AG10803 (cell line): ENCODE measurements at places on chromosomes 6 and 20.
A peak's percentile ranks its signal among the peaks of the same experiment; 100 is the strongest.

- peak; percentile 62 for DNase-seq
Measured at GRCh38 chr20:50017576-50018248, 34.9 kb downstream of the SNAI1 start.

- DNase-seq: peak; percentile 19
Measured at GRCh38 chr6:138455746-138456400, 43.4 kb downstream of the NHSL1 start.

- no peak for DNase-seq
Measured at GRCh38 chr20:46129955-46130481, 11.9 kb downstream of the CD40 start.

DNA sequence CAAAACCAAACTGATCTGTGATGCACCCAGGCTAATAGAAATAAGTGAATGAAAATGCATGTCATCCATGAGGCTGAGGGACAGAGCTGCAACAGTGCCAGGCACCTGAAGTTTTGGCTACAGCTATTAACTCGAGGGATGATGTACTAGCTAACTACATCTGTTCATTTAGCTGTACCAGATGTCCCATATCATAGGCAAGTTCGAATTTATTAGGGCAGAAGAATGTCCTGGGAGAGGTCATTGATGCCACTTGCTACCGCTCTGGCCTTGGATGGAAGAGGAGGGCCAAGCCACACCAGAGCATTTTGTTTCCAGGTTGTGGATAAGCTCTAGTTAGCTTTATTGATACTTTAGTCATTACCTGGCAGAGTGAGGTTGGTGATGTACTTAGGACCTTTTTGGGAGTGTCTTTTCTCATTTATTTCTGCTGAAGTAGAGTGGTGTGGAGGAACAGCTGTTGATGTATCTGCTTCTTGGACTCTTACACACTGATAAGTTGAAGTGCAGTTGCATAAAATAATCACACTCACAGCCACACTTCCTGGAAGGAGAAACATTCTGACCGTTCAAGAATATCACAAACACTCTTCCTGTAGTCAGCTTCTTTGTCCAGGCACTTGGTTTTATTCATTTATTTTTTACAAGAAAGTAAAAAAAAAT is 8.2 kb downstream of the ZFAND3 start:
- no peak for DNase-seq

DNA sequence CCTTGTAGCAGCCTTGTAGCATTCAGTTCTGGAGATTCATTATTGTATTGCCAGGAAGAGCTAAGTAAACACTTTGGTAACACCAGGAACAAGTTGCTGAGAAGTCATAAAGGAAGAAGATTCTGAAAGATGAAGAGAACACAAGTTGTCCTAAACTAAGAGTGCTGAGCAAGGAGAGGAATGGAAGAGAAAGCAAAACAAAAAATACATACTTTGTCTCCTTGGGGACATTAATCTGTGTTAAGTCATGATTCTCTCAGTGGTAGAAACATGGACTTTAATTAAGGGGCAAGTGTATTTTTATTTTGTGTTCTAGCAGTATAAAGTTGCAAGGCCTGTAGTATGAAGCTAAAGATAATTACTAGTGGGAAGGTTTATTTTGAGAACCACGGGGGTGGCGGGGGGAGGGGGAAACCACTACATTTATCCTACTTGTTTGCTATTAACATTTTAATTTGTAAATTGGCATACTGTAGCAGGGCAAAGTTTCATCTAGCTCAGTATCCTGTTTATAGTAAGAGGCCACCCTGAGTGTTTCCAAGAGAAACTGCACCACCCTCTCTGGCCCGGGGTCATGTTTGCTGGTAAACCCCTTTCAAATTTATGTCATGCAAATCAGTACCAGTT is 463.0 kb downstream of the CDKAL1 start:
- no peak for DNase-seq

DNA sequence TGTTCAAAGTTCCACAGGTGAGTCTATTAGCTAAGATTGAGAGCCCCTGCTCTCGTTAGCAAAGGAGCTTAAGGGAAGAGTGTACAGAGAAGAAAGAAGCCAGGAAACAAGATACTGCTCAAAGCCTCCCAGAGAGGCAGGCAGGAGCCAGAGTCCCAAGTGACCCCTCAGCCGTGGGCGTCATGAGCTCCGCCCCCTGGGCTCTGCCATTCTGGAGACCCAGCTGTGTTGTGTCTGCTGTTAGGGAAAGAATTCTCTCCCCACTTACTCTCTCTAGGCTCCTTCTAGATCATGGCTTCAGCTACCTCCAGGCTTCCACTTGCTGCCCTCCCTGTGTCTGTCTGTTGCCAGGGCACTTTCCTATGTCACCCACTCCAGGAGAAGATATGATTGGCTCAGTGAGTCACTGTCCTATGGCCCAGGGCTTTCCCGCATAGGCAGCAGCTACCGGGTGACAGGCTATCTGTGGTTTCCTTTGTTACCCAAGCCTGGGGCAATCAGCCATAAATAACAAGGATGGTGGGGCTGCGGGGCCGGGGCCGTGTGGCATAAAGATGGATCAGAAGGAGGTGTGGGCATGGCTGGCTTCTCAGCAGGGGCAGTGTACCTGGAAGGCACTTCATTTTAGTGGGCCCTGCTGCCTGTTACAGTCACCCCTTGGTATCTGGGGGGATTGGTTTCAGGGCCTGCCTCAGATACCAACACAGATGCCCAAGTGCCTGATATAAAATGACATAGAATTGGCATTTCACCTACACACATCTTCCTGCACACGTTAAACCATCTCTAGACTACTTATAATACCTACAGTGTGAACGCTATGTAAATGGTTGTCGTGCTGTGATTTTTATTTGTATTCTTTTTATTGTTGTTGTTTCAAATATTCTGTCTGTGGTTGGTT is 118.9 kb downstream of the ARMC2 start:
- DNase-seq: peak; percentile 28

GRCh38 chr6:27806981-27807440 is 105.2 kb downstream of the OR2B2 start:
- peak; percentile 60 for DNase-seq

DNA sequence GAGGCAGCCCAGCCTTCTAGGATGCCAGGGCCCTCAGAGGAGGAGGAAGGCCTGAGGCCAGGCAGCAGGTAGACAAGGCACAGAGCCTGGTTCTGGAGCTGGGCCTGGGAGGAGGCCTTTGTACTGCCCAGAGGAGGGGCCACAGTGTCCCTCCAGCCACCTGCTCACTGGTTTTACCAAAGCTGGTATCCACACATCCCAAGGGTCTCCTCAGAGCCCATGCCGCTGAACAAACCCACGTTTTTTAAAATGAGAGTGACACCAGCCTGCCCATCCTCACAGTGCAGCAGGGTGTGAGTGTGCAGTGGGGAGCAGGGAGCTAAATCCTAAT is 162.7 kb downstream of the LY86 start:
- no peak for DNase-seq

GRCh38 chr6:87308970-87309369 is 13.4 kb upstream of the SMIM8 start:
- DNase-seq: no peak

DNA sequence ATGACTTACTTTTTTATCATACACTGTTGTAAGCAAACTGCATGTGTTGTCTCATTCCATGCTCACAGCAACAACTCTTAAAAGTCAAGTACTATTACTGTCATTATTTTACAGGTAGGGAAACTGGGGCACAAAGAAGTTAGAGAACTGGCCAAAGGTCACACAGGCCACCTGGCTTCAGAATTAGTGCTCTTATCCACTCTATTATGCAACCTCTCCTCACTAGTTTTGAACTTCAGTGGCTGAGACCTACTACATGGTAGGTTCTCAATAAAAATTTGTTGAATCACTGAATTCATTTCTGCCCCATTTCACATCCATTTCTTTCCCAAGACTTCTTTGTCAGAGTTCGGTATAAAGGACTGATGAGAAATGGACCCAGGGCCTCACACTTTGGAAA is 2.3 kb upstream of the BTN3A3 start:
- DNase-seq: no peak

GRCh38 chr6:52505726-52506409 is 71.0 kb downstream of the TRAM2 start:
- no peak for DNase-seq

DNA sequence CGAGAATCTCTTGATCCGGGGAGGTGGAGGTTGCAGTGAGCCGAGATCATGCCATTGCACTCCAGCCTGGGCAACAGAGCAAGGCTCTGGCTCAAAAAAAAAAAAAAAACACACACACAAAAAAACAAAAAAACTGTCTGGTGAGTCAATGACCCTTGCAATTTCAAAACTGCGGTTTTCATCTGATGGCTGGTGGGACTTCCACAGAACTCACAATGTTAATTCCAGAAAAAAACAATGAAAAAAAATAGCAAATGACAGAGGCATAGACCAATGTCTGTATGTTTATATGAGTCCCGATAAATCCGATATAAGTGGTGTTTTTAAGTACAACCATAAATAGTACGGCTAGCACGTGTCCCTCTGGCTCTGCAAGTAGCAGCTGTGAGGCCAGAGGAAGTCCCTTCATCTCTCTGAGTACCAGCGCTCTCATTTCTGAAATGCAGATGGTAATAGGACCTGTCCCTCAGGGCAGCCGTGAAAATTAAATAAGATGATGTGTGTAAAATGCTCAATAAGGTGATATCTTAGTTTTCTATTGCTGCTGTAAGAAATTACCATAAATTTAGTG is 21.9 kb upstream of the PTPN1 start:
- no peak for DNase-seq

DNA sequence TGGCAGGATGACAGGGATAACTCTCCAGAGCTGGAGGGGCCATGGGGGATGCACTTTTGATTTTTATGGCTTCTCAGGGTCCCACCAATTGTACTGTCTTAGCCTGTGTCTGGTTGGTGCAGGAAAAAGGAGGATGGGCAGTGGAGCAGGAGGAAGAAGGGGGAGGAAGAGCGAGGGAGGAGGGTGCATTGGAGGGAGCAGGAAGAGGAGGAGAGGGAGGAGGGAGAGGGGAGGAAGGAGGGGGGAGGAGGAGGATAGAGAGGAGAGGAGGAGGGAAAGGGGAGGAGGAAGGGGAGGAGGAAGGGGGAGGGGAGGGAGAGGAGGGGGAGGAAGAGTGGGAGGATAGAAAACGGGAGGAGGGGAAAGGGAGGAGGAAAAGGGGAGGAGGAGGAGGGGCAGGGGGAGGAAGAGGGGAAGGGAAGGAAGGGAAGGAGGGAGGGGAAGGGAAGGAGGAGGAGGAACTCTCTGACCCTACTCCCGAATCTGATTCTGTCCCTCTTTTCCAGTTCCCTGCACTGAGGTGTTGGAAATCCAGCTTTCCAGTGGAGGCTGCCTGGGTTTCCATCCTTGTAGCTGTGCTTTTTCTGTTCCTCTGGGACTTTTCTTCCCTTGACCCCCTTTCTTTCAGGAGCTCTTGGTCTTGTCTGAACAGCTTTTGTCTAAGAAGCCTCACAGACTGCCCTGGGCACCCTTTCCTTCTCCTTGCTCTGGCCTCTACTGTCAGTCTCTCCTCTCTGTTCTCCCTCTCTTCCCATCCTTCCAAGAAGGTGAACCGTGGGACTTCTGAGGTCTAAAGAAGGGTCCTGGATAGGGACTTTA is 149.4 kb downstream of the DHX35 start:
- no peak for DNase-seq

GRCh38 chr6:125480571-125480970 is 178.8 kb upstream of the HDDC2 start:
- no peak for DNase-seq

DNA sequence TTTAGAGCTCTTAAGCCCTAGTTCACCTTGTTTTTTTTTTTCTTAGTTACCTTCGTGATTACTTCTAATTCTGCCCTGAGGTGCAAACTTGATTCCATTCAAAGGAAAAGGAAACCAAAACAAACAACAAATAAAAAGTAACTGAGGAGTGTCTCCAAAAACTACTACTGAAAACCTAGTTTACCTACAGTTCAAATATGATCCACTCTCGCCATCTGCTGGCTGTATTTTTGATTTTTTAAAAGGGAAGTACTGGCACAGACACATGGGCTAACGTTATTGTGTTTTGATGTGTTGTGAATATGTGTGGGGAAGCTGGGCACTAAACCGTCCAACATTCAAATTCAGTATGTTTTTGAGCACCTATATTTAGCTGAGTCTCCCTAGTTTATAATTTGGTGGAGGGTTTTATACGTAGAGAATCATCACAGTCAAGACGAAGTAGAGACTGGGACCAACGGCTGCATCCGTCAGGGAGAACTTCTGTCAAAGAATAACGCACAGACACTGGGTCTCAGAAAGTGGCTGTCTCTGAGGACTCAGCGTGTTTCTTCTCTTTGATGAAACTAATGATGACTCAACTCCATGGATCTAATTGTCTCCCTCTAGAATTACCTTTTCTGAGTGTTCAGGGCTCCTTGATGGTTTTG is 373.5 kb upstream of the BTBD3 start:
- DNase-seq: peak; percentile 63

- no peak for DNase-seq
Measured at GRCh38 chr20:53176134-53176533, 204.0 kb downstream of the TSHZ2 start.

DNA sequence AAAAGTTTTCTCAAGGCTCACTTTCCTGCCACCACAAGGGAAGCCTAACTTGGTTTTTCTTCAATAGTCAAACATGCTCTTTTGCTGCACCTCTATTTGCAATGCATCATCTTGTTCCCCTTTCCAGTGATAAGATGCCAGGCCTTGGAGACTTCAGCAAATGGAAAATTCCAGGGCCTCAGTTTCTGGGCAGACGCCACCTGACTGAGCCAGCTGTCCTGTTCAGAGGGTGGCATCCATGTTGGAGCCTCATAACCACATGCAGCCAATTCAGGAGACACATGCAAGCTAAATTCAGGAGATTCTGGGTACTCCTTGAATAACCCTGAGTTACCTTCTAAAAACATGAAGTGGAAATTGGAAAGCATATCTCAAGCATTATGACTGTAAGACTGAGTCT is 285.6 kb upstream of the RNF24 start:
- DNase-seq: no peak

DNA sequence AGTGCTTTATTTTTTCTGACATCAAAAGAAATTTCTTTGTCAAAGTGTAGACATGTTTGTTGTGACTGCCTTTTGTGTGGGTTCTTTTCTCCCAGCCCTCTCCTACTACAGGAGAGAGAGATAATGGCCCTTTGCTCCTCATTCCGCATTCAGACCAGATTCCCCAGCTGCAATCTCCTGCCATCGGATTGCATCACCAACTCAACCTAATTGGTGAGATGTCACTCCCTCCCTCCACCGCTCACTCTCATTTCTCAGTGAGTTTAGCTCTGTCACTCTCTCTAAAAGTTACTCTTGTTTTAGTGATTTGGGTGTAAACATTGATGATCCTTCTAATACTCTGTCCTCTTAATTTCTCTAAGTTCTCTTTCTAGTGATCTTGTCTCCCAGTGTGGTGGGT is 22.7 kb downstream of the UTRN start:
- DNase-seq: no peak

- DNase-seq: peak; percentile 9
Measured at GRCh38 chr6:23280437-23280836, 711.1 kb downstream of the HDGFL1 start.

GRCh38 chr6:35810971-35811698 is 6.0 kb downstream of the LHFPL5 start:
- peak; percentile 47 for DNase-seq
